ENCODE measurements at places on chromosomes 3 and 15. TPM values are rescaled to one million over a fixed set of nuclear protein-coding genes. Genes with fewer than 3 reads are reported as not detected.

GRCh38 chr3:56916716-56917360, 115.1 kb upstream of the ARHGEF3 start:
- DNase-seq, result peak; percentile 20

DNA sequence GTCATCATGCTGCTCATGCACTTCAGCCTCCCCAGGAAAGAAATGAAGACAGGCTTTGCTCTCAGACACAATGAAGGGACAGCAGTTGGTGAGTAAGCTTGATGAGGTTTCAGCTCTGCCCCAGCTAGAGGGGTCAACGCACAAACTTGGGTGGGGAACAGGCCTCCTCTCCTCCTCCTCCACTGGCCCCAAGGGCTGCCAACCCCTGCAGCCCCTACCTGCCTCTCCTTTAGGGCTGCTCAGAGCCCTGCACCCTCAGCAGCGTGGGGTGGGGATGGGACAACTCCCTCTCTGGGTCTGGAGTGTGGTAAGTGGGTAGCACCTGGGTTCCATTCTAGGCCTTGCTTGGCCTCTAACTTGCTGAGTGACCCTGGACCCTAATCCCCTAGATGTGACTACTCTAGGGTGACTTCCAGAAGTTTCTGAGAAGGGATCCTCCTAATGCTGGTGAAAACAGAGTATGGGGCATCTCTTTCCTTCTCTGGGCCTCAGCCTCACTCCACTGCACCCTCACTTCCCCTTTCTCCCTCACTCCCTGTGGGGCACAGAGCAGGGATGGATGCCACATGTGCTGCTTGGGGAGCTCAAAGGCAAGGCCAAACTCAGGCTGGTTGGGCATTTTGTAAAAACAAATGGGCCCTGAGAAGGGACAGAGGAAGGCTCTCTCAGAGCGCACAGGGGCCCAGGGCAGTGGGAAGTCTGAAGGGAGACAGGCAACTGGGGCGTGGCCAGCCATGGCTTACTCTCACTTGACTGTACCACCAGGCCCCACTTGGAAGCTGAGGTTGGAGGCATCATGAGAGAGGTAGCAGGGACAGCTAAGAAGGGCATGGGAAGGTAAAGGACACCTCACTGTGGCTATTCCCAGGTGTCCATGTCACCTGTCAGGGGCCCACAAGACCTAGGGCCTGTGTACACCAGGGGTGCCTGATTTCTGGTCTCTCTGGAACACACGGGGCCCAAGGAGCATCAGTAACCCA, 64.0 kb downstream of the SYNM start:
- peak; percentile 8 for DNase-seq

GRCh38 chr15:57914350-57915055, 151.0 kb downstream of the ALDH1A2 start:
- DNase-seq, result no peak

Gene CYP1A1
- total RNA-seq, result not detected

DNA sequence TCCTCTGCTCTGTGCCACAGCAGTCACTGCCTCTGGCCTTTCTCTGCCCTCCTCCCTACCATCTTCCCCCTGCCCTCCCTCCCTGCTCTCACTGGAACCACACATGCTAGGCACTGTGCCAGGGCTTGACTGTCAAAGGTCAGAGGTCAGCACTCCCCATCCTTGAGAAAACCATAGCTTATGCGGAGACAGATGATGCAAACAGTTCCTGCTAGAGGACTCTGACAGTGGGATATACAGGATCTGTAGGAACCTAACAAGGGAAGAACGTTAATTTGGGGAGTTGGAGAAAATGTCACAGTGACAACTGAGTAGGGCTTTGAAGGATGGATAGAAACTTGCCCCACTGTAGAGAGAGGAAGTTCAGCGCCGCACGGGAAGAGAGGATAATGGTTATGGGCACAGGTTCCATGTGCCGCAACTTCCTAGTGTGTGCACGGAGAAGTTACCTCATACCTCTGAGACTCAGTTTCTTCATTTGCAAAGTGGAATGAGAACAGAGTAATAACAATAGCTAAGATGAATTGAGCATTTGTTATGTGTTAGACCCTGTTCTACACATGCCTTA, 29.3 kb upstream of the XYLB start:
- no peak for DNase-seq

Gene SLC15A2
- 14.4 TPM for total RNA-seq
